Adipocyte (in vitro differentiated cells): ENCODE measurements at places on chromosomes 12 and 14.

- no peak for DNase-seq
Measured at GRCh38 chr12:15545334-15545733, 223.0 kb downstream of the PTPRO start.

- DNase-seq, result peak; percentile 78
Measured at GRCh38 chr12:116454950-116455447, 104.2 kb upstream of the MAP1LC3B2 start.

GRCh38 chr14:105287249-105288102, 13.3 kb downstream of the BRF1 start:
- no peak for DNase-seq

DNA sequence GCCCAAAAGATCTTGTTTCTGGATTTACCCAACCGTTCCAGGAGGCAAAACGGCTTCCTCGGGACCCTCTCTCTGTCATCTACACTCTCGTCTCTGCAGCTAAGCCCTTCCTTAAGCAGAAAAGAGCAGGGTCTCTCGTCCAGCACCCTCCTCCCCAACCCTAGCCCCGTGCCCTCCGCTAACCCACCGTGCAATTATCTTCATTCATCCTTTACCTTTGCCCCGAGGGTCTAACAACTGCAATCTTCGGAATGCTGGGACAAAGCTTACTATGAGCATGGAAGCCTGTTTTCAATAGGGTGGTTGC, 276 bp upstream of the BMAL2 start:
- DNase-seq, result no peak

DNA sequence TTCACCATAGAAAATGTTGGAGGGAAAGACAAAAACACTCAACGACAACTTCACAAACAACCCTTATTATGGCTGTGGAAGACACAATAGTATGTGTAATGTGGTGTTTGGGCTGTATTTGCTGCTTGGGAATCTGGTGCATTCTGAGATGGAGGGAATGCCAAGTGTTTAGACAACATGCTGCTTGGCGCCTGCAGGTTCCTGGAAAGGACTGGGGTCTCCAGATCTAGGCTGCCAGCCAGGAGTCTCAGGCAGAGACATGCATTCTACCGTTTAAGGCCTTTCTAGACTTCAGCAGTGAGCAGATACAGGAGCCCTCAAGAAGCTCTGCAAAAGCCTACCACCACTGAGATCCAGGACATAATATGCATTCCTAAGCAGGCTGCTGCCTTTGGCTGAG, 418.7 kb downstream of the NRXN3 start:
- no peak for DNase-seq

GRCh38 chr14:102178806-102179205, 39.1 kb downstream of the WDR20 start:
- no peak for DNase-seq

DNA sequence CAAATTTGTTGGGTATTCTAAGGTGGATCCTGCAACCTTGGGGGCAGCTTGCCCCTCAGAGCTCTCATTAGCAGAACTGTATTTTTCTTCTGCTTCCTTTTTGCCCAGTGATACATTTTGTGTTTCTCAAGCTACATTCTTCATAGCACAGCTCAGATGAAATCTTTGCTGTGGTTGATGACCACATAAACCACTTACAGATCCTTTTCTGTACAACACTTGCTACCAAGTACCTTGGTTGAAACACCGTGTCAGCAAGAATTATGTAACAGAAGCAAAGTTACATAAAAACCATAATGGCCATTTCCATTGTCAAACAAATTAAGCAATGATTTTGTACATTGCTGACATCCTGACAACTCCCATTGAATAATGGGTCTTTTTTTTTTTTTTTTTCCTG, 9.7 kb upstream of the PLBD1 start:
- DNase-seq, result no peak

DNA sequence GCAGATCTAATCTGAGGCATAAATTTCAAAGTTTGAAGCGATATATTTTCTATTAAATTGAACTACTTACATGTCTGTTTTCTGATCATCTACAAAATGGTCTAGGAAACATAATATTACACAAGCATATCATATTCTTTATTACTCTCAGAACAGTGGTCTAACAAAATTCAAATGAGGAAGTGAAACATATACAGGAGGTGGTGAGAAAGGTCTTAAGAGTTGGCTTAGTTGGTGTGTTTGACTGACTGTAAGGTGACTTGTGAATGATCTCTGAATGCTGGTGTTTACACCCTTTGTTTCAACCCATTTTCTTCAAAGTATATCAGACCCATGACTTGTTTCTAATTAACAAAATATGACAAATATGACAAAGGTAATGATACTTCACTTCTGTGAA, 1156.8 kb downstream of the SLC16A7 start:
- DNase-seq, result no peak

DNA sequence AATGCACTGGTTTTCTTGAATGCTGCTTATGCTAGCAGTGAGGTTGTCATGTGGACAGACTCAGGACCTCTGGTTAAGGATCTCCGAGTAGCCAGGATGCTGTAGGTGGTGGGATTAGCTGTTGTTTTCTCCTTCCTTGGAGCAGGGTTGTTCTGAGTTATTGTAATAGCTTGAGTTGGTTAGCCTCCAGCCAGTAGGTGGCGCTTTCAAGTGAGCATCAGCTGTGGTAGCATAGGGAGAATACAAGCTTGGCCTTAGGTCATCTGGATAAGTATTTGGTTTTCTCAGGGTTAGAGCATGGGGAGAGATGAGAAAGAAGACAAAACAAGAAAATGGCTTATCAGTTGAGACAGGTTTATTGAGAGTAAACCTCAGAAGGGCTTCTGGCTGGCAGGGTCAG, 299.7 kb upstream of the FBXO33 start:
- no peak for DNase-seq

DNA sequence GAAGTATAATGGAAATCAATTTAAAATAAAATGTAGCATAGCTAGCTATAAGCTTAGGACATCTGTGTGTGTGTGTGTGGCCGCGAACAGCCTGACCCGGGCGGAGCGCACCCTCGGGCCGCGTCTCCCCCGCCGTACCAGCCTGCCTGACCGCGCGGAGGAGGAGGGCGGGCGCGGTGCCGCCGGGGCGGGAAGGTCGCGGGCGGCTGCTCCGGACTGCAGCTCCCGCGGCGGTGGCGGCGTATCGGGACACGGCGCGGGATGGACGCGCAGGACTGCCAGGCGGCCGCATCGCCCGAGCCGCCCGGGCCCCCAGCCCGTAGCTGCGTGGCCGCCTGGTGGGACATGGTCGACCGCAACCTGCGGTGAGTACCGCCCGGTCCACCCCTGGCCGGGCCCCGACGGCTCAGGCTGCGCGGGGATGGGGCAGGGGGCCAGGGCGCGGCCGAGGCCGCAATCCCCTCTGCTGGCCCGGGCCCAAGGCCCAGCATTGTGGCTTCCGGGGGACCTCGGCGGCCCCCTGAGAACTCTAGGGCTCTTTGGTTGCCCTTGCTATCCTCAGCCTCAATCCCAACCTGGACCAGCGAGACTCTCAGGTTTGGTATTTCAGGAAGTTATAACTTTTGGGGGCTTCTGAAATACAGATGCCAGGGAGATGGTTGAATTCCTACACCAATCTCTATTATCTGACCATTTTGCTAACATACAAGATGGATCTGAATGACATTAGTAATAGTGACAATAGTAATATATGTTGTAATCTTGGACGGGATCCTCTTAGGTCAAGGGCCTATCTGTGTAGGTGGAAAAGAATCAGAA, at the start of gene ABHD12B:
ABHD12B (plus strand) TSS at position 140 of the 819 bp plus-strand sequence; CDS start at position 262, 122 bp downstream.
- DNase-seq, result peak; percentile 13

- no peak for DNase-seq
Measured at GRCh38 chr14:95026851-95027463, 130.4 kb downstream of the DICER1 start.

DNA sequence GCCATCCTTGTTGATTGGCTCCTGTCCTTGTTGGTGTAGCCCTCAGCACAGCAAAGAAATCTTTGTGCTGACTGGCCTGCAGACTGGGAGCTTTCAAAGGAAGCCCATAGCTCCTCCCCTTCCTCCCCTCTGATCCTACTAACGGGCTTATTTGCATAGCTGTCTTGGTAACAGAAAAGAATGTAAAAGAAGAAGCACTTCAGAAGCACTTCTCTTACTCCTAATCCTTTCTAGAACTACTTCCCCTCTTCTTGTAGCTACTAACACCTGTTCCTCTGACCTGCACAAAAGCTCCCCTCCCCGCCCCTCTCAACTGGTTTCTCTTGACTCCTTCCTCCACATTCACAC, 14.3 kb upstream of the RIC8B start:
- no peak for DNase-seq

DNA sequence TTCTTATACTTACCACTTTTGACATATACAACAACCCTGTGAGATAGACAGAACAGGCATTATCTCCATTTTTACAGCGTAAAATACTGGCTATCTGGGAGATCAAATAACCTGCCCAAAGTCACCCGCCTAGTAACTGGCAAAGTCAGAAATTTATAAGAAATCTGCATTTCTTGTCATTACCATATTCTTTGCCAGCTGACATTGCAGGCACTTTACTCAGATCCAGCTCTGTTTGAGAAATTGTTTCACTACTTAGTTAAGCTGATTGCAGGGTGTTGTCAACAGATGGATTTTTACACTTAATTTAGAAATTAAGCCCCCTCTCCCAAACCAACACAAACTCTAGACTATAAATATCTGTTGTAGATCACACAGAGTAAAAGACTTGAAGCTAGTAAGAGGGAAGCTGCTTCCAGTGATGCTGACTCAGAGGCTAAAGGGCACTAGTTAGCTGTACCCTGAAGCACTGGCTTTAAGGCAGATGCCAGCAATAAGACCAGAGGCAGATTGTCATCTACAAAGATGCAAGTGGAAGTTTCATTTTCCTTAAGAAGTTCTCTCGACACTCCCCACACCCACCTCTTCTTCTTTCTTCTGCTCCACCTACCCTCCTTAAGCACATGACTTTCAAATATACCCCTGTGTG, 153.1 kb downstream of the ANO6 start:
- DNase-seq, result peak; percentile 80

DNA sequence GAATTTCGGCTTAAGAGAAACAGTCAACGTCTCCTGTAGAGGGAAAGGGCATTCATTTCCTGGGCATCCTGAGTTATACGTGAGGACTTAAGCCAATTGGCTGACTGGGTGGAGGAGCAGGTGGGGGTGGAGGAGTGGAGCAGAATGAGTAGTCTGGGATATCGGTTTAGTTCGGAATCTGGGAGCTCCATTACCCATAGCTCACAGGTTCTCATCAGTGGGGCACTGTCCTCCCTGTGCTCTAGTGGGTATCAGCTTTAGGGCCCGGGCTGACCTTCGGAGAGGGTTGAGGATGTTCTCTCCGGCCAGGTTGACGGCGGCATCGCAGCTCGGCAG, 704 bp downstream of the SDR39U1 start:
- no peak for DNase-seq

- peak; percentile 81 for DNase-seq
Measured at GRCh38 chr14:23056145-23056955, 970 bp downstream of the CDH24 start.

DNA sequence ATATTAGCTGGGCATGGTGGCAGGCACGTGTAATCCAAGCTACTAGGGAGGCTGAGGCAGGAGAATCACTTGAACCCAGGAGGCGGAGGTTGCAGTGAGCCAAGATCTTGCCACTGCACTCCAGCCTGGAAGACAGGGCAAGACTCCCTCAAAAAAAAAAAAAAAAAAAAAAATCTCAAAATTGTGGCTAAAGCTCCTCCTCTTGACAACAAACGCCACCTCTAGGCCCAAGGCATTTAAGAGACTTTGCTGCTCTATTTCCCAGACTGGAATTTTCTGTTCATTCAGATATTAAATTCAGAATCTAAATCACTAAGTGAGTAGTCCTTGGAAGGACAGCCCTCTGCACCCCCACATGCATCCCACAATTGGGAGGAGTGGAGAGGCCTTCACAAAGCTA, 1.4 kb downstream of the ZFYVE1 start:
- DNase-seq, result peak; percentile 58

DNA sequence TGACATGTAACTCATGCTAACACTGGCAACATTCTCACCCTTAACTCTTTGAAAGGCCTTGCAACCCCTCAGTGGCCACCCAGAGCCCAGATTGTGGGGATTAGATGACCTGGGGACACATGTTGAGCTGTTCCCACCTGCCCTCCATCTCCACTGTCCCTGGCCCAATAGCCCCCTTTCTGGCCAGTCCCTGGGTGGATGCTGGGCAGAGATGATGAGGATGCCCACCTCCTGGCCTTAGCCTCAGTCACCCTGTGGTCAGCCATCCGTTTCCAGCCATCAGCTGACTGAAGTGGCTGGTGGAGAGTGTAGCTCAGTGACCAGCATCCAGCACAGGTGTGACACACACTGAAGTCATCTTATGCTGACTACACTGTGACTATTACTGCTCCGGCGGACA, 4.7 kb downstream of the ANHX start:
- DNase-seq, result no peak

GRCh38 chr14:70926235-70926830, 19.1 kb downstream of the PCNX1 start:
- DNase-seq, result no peak

- DNase-seq, result no peak
Measured at GRCh38 chr12:55901881-55902490, 25.7 kb downstream of the PYM1 start.

GRCh38 chr12:47124451-47124850, 44.7 kb upstream of the AMIGO2 start:
- DNase-seq, result peak; percentile 32

DNA sequence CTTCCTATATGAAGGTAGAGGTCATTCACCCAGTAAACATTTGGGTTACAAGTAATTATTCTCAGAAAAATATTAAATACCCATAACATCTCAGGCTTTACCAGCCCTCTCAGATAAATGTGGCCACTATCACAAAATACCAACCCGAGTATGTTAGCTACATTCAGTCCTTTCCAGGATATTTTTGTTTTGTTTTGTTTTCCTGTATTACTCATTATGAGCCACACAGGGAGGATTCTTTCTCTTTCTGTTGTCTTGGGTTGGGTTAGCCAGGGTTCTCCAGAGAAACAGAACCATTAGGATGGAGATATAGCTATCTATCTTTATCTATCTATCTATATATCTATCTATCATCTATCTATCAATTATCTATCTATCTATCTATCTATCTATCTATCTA, 947.6 kb upstream of the MDGA2 start:
- no peak for DNase-seq

GRCh38 chr12:32107359-32108267, 966 bp downstream of the BICD1 start:
- DNase-seq, result peak; percentile 74

DNA sequence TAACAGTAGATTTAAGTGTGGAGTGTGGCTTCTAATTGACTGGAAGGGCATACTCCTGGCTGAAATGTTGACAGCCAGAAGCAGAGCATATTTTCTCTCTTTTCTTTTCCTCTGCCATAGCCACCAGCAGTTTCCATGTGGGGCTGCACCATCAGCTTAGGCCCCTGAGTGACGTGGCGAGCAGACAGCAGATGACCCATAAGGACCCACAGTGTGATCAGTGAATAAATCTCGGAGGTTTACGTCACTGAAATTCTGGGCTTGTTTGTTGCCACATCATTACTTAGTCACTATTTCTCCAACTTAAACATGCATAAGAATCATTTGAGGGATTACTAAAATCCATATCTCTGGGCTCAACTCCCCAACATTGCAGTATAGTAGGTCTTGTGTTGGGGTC, 549.7 kb upstream of the TMEM132C start:
- DNase-seq, result peak; percentile 24

GRCh38 chr14:64200170-64200569, 94.0 kb downstream of the ESR2 start:
- no peak for DNase-seq
